SW480 (cell line): ENCODE measurements at places on chromosomes 2 and 18.

- DNase-seq = peak; percentile 8
These were observed 10.5 kb downstream of the CYB5A start for GRCh38 chr18:74281011-74281979.

DNA sequence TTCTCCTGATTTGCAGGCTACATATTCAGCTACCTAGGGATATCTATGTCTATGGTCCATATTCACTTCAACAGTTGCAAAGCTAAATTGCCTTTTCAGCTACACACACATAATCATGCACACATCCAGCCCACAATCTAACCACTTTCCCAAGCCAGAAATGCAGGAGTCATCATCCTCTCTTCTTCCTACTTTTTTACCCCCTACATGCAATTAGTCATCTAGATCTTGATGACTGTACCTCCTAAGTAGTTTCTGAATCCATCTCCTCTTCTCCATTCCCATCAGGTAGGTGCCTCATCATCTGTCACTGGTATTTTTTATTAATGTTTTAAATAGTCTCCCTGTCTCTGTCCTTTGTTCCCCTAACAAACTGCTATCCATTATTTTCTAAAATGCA, 23.7 kb upstream of the SPRED2 start:
- DNase-seq = no peak

DNA sequence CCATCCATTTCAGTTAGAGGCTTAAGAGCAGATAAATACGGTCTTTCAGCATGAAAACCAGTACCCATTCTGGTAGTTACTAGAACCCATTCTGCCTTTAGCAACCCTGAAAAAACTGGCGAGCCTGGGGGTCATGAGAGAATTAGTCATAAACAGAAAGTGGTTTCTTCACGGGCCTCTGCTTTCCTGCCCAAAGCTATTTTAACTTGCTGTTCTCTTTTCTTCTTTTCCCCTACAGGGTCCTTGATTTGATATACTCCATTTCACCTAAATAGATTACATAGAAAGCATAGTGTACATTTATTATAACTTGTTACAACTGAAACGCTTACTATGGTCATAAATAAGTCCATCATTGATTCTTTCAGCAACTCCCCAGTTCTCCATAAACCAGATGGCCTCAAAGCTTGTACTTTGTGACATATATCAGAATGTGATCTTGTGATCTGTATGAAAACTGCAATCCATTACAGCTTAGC, 48.3 kb downstream of the WDFY1 start:
- no peak for DNase-seq

DNA sequence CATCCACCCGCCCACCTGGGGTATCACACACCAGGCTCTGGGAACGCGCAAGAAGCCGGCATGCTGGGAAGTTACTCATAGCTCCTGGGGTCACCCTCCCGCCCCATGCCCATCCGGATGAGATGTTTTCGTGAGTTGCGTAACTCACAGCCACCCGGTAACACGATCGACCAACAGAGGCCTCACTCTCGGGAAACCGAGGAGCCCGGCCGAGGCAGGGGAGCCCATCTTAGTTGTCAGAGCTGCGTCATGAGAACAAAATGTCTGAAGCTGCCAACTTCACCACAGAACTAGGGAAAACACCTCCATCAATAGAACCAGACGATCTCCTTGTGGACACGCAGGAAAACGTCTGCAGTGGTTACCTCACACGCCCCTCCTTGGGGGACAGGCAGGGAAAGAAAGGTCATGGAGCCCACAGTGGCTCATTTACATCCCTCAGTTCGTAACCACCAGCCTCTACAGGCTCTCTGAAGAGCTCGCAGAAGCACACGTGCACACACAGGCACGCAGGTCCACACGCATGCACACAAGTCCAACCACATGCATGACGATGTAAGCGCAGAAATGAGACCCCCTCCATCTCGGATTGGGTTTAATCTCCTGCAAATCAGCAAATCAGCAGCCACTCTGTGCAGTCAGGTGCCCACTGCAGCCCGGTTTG, 26.2 kb downstream of the ADI1 start:
- DNase-seq = no peak

GRCh38 chr2:240162939-240163714, 22.7 kb upstream of the OTOS start:
- no peak for DNase-seq

DNA sequence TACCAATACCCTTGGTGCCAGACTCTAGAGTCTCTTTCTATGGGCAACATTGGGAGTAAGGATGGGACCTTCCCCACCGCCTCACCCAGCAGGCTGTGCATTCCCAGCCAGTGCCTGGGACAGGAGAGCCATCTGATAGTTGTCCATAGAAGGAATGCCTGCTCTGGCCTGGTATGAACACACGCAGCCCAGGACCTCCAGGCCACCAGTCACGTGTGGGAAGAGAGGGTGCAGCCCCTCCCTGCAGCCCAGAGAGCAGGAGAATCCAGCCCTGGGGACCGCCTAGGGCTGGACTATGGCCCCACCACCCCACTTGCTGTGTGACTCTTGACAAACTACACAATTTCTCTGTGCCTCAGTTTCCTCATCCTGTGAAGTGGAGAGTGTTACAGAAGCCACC, 52.5 kb upstream of the ID2 start:
- DNase-seq = peak; percentile 64

- DNase-seq = peak; percentile 56
These were observed 88.5 kb downstream of the SOCS6 start for GRCh38 chr18:70377317-70377799.
